ENCODE measurements at places on chromosomes 1 and 21.

- DNase-seq: no peak
These were observed 12.9 kb downstream of the COPA start for GRCh38 chr1:160330119-160330518.

- no peak for DNase-seq
These were observed 77.1 kb upstream of the IPO9 start for GRCh38 chr1:201751872-201752271.

DNA sequence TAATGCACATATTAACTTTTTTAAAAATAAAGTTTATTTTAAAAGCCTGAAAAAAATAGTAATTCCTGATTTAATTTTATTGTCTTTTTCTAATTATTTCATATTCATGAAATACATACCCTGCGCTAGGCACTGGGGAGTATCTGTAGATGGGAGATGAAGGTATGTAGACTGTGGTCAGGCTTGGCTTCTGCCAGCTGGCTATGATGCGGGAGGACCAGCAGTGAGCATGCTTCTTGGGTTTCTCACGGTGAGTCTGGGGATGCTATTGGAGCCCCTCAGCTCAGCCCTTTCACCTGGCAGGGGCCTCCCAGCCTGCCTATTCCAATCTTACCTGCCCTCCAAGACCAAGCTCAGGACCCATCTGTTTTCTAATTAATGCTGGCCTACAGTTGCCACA is 138.4 kb downstream of the NOS1AP start:
- DNase-seq: no peak

GRCh38 chr1:153358691-153358975 is 979 bp downstream of the S100A9 start:
- DNase-seq: peak; percentile 35

DNA sequence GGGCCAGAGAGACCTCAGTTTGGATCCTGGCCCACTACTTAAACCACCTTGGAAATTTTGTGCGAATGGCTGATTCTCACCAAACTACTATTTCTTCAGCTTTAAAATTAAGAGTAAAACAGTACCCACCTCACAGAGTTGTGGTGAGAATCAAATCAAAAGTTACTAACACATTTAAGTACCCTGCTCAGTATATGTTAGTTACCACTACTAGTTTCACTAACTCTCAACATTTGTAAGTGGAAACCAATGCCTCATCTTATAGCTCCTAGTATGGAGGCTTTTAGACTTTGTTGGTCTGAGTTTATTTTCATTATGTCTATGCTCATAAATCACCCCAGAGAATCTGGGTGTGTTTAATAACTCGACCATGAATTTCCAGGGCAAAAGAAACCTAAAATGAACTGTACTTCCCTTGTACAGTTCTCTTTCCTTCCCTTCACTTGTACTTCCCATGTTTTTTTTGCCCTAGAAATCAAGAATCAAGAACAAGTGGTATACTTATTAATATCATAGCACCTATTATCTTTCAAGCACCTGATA is 11.6 kb upstream of the SERBP1 start:
- DNase-seq: no peak

DNA sequence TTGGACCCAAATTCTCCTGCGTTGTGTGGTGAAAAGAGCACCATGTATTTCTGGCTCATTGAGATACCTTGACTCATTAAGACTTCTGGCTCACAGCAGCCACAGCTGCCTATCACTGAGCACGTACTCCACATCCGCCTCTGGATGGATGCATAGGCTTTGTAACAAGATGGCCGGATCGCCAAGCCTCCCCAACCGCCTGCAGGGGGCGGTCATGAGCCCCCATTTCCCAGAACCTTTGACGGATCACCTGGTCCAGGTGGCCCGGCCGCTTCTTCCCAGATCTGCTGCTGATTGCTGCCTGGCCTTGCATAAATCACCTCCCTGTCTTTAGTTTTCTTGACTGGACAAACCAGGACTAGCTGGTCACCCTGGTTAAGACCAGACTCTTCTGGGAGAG is 156.5 kb upstream of the KLHDC7A start:
- no peak for DNase-seq

- no peak for DNase-seq
These were observed 7.1 kb downstream of the FHL3 start for GRCh38 chr1:37998089-37998808.

DNA sequence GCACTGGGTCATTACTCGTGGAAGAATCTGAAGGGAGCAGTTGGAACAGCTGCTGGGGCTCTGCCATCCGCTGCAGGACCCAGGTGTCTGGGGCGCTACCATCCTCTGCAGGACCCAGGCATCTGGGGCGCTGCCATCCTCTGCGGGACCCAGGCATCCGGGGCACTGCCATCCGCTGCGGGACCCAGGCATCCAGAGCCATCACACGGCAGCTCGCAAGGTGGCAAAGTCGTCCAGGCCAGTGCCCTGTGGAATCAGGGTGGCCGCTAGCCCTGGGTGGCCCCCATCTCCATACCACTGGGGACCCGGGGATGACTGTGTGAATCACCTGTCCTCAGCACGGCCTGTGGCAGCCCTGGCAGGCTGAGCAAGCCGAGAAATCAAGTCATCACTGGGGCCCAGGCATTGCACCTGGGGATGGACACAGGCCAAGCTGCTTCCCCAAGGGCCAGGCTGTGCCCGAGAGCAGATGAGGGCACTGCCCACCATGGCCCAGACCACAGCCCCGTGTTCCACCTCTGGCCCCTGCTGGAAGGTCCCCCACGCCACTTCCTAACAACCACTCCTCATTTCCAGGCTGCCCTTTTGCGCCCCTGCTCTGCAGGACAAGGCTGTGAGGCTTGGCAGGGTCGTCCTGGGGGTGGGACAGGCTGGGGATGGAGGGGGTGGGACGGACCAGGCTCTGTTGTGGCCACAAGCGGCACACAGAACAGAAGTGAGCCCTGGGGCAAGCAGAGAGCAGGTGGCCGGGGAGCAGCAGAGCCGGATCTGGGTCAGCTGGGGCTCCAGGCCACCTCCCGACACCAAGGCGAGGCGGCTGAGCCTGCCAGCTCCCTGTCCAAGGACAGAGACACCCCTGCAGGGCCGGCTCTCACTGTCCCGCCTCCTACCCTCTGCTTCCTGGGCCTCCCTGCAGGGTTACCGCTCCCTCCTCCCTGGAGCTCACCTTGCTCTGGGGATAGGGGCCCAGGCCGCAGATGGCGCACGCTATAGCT is 12.7 kb downstream of the GABRD start:
- no peak for DNase-seq

GRCh38 chr1:89942825-89943658 is 51.9 kb upstream of the ZNF326 start:
- DNase-seq: no peak

GRCh38 chr1:113998361-113998760 is 19.1 kb downstream of the OLFML3 start:
- no peak for DNase-seq

DNA sequence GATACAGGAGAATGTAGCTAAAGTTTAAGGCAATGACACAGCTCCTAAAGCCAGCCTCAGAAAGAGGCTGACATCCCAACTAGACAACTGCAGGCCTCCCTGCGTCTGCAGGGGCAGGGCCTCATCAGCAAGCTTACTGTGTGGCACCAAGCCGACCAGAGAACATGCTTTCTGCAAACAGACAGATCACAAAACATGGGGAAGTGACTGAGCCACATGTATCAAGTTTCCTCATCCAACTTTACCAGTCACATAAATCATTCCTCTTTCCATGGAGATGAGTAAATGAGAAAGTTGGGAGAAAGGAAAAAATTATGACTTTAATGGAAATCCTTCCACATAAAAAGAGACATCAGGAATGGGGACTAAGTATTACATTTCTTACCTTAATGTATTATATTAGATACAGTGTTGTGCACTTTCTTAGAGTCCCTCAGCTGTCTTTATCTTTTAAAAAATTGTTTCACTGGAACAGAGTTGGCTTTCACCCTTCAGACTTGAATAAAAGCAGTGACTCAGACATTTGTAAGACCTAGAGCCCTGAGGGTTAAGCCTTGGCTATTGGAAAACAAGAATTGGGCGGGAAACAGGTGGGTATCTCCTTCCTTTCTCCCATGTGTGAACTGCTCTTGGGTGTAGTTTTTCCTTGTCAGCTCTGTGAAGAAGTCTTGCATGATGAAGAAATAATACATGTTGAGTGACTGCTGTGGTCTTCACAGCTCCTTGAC is 305.7 kb upstream of the SNX7 start:
- DNase-seq: no peak

DNA sequence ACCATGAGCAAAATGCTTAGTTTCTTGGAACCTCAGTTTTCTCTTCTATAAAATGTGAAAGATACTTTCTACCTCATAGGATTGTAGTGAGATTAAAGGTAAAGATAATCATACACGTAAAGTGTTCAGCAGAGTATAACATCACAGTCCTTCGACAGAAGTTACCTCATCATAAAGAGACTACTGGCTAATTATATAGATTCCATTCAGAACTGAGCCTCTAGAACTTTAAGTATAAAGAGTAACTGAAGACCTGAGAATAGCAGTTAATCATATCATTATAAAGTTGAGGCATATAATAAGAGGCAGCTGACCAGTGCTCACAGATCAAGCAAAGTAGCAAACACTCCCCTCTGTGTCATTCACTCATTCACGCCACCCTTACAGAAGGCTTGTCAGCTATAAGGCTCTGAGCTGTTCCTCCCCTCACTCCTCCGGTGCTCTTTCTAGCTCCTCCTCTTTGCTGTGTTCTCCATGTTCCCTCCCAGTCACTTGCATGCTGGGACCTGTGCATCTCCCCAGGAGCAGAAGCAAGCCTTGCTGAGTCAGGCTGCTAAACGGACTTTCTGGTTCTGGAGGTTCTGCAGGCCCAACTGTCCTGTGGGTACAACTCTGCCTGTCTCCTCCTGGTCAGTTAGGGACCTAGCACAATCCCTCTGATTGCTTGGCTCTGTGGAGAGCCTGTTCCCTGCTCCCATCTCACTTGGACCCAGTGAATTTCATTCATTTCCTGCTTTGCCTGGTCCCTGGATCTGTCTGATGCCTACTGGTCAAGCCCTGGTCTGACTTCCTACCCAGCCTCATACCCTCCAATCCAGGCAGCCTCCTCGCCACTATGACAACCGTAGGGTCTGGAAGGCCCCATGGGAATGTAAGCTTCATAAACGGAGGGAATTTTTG is 28.3 kb upstream of the LY9 start:
- DNase-seq: peak; percentile 81

DNA sequence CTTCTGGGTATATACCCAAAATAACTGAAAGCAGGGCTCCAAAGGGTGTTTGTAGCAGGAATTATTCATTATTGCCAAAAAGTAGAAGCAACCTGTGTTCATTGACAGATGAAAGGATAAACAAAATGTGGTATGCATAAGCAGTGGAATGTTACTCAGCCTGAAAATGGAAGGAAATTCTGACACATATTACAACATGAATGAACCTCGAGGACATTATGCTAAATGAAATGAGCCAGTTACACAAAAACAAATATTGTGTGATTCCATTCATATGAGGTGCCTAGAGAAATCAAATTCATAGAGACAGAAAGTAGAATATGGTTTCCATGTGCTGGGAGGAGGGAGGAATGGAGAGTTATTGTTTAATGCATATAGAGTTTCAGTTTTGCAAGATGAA is 86.3 kb upstream of the ARTN start:
- DNase-seq: no peak

DNA sequence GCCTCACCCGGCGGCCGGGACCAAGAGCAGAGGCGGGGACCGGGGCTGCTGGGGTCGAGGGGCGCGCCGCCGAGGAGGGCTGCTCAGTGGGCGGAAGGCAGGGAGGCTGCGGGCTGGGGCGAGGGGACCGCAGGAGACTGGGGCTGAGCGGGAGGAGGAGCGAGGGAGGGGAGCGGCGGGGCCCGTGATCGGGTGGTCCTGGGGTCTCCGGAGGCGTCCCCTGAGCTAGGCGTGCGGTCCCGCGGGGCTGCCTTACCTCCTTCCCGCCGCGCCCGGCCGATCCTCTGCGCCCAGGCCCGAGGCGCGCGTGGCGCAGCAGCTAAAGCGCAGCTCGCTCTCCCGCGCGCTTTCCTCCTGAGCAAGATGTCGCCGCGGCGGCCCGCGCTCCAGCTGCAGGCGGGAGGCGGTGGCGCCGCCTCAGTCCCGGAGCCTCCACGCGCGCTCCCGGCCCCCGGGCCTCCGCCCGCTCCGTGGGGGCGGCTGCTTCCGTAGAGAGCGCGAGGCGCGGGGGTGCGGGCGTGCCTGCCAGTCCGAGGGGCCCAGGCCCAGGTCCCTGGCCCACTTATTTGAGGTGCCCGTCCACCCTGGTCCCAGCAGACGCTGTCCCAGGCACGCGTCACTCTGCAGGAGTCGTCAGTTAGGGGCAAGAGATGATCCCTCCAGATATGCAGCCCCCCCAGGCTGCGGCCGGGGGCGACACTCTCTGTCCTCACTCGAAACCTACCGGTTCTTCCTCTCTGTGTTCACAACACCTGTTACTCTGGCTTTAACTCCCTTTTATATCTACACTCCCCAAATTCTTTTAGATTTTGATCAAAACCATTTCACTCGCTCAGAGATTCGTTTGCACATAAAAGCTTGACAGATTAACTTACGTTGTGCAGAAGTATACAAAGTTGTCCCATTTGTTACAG is at the start of gene CCSAP:
Gene CCSAP (minus strand): TSS at position 392 of the 914 bp plus-strand sequence. CDS start 582 bp downstream, outside the sequence.
- DNase-seq: peak; percentile 80

GRCh38 chr1:242185731-242186130 is 186.8 kb upstream of the MAP1LC3C start:
- DNase-seq: no peak

- DNase-seq: no peak
These were observed 10.6 kb upstream of the XCL1 start for GRCh38 chr1:168565825-168566224.

DNA sequence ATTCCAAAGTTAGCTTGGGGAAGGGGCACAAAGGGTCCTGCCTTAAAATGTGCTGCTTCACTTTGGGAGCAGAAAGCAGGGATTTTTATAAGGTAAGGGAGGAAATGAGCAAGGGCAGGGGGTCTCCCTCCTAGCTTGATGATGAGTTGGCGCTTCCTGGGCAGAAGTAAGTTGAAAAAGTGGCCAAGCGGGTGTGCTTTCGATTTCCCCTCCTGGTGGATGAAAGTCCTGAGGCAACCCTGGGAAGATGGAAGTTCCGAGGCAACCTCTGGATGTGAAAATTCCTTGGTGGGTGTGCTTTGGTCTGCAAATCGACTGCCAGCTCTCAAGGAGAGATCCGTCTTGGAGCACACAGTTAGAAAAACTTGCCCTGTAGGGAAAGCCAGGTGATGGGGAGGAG is 41.7 kb upstream of the CD2 start:
- DNase-seq: no peak

GRCh38 chr1:2942410-2942809 is 78.9 kb upstream of the ACTRT2 start:
- no peak for DNase-seq

DNA sequence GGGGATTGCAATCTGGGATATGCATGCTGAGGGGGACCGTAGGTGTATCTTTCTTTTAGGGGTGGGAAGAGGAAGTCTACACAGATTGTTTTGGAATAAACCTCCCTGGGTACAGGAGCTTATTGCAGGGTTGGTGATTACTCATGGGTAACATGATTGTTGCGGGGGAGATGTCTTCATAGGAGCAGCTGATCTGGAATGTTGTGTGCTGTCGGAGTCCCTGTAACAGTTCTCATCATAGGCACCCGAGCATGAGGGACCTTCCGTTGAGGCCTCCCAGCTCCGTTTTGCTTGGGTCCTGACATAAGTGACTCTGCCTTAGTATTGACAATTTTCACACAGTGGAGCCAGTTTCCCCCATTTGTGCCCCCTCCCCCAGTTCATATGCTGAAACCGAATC is 4.2 kb upstream of the PRXL2B start:
- DNase-seq: no peak

Measured in activated CD8-positive, alpha-beta memory T cell treated with anti-CD3 and anti-CD28 coated beads for 24 hours (primary cell).